ENCODE measurements at places on chromosomes 1 and 21.
A peak's percentile ranks its signal among the peaks of the same experiment; 100 is the strongest.

GRCh38 chr1:64659478-64660138, 85.3 kb upstream of the RAVER2 start:
- no peak for DNase-seq

DNA sequence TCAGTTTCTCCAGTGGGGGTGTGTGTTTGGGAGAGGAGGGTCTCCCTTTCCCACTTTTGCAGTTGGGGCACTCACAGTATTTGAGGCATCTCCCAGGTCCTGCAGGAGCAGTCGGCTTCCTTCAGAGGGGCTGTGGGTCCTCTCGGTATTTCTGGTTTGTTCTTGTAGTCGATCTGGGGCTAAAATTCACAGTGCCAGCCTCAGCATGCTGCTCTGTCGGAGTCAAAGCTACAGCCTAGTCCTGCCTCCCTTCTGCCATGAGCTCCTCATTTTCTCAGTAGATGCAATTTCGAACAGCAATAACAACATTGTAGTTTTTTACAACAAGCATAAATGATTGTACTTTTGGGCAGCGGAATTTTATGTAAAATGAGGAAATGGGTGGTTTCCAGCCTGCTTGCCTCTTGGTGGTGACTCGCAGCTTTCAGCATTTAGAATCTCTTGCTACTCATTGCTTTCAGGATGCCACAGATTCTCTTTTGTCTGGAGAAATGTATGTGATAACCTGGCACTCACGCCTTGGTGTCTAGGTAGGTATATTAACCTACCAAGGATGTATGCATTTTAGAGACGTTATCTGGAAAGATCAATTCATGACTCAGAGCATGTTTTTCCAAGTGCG, 82.4 kb upstream of the C21orf91 start:
- no peak for DNase-seq

DNA sequence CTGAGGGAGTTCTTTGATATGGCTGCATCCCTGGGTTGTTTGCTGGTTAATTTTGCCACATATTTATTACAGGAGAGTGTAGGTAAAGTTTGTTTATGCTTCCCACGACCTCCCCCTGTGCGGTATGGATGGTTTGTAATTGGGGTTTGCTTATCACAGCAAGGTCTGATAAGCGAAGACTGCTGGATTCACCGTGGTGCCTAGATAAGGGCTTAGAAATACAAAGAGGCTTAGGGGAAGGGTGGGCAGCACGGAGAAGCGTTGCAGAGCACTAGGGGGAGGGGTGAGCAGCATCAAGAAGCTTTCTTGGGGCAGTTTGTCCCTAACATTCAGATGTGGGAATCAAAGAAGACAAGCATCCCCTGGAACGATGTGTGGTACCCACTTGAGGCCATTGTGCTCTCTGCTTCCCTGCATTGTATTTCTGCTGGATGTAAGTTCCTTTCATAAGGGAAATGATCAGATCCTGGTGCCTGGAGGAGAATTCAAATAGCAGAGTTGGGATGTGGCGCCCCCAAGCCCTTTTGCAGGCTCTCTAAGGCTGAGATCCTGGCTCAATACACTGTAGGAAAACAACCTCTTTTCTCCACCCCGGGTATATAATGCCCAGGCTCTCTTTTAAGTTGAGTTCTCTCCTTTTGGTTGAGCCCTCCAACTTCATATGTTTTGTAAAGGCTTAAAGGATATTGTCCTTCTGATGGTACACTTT, 598.1 kb upstream of the ADGRL4 start:
- DNase-seq = no peak

- no peak for DNase-seq
Observed at GRCh38 chr1:89908672-89909436, 86.1 kb upstream of the ZNF326 start.

DNA sequence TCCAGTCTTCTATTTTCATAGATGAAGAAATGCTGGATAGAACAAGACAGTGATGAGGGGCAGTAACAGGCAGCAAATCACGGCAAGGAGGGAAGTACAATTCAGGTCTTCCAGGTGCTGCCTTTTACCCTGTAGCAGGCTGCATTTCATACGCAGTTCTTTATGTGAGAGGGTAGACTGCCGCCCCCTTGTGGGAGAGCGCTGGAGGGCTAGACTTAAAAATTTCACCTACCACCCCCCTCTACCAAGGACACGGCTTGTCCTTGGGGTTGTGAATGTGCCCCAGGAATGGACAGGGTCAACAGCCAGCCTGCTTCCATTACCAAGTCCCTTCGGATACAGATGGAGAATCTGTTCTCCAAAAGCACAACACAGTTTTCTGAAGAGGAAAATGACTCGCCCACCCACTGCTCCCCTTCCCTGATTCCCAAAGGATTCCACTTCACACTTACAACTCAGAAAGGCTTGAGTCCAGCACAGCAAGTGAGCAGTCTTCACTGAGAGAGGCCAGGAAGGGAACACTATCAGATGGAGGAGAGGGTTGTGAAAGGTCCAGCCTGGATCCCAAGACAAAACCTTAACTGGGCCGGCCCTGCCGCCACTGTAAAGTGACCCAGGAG, 7.4 kb downstream of the WDR77 start:
- DNase-seq = no peak

GRCh38 chr1:59880735-59881134, 45.8 kb downstream of the CYP2J2 start:
- no peak for DNase-seq

DNA sequence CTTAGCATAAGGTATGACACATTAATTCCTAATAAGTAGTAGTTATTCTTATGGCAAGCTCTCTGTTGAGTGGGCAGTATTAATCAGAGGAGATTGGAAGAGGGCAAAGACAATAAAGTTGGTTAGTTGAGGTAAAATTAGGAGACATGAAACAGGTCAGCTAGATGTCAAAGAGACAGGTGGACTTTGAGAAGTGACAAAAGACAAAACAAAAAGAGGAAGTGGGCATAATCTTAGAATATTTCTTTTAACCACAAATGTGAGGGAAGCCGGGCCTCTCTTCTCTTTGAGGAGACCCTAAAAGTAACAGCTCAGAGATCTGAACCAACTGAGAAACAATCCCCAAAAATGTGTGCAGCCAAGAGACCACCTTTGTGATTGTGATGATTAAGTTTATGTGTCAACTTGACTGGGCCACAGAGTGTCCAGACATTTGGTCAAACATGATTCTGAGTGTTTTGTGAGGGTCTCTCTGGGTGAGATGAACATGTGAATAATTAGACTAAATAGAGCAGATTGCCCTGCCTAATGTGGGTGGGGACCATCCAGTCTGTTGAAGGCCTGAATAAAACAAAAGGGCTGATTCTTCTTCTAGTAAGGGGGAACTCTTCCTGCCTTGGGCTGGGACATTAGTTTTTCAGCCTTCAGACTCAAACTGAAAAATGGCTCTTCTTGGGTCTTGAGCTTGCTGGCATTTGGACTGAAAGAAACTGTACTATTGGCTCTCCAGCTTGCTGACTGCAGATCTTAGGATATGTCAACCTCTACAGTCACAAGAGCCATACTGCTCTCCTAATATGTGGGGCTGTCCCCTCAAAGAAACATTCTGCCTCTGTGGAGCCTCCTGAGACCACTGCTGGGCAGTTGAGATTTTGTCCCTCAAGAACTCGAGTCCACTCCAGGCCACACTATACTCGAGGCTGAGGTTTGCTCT, 40.0 kb downstream of the FCRL5 start:
- no peak for DNase-seq

DNA sequence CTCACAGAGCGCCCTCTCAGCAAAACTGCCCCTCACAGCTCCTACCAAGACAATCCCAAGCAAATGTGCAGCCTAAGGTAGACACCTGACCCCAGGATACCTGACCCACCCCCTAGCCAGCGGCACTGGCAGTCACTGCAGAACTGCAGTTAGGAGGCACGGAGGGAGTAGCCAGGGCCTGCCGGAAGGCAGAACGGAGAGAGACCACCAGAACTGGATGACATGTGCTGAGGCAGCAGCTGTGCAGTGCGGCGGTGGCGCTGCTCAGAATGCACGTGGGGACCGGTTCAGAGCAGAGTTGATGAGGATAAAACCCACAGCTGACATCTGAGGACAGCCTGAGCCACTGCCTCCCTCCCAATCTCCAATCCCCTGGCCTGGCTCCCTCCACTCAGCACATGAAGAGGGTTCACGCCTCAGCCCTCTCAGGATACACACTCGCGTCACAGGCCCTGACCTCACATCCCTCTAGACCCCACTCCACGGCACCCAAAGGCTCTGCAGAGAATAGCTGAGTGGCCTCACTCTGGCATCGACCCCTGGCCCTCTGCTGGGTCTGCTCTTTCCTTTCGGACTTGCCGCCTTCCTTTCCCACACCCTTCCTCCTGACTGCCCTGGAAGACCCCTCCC, 29.6 kb downstream of the UBE2G2 start:
- DNase-seq = no peak

- DNase-seq = peak; percentile 91
Observed at GRCh38 chr1:52296345-52296744, 69.7 kb downstream of the CC2D1B start.

DNA sequence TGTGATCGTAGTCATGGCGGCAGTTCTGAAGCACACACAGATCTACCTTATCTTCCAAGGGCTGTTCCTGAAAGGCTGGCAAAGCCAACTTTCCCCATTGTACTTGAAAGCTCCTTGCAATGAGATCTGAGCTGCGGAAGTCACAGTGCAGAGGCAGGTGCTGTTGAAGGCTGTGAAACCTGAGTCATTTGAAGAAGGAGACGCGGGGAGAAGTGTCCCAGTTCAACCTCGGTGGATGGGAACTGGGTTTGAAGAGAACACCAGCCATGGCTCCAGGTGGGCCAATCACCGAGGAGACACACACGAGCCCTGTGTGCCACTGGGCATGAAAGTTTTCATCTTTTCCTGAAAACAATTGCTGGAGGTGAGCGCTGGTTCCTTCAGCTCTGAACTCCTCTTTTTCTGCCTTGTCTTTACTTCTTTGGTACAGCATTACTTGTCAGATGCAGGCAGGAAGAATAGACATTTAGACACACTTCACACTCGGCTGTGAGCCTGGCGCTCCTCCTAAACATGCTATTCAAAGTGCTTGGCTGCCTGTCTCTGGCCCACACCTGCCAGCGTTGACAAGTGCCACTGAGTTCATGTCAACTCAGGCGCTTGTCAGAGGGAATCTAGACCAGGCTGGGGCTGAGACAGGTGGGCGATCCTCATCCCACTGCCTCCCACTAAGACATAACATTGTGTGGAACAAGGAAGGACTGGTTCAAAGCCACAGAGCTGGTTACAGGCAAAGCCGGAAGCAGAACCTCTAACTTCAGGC, 25.7 kb upstream of the PDE9A start:
- DNase-seq = peak; percentile 19

DNA sequence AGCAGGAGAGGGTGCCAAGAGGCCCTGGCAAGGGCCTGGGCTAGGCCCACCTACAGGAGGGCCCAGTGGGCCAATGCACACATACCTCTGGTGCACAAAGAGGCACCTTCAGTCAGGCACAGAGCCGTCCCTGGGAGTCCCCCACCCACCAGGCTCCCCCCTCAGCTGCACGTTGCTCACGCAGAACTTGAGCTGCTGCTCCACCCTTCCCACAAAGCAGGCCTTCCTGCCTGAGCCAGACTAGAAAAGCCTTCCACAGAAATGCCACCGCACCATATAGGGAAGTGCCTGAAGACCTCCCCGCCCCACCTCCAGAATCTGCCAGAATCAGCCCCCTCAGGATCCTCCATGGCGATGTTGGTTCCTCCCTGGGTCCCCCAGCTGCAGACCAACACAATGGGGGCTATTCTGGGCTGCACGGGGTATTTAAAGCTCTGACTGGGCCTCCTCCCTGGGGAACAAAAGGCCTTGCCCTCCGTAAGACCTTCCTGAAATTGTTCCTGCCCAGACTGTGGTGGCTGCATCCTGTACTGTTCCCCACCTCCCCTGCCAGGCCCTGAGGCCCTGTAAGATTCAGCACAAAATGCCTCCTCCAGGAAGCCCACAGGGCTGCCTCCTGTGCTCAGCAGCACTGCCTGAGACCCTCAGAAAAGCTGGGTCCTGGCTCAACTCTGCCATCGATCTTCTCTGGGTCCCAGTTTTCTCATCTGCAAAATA, 27.2 kb downstream of the HSPG2 start:
- DNase-seq = no peak

DNA sequence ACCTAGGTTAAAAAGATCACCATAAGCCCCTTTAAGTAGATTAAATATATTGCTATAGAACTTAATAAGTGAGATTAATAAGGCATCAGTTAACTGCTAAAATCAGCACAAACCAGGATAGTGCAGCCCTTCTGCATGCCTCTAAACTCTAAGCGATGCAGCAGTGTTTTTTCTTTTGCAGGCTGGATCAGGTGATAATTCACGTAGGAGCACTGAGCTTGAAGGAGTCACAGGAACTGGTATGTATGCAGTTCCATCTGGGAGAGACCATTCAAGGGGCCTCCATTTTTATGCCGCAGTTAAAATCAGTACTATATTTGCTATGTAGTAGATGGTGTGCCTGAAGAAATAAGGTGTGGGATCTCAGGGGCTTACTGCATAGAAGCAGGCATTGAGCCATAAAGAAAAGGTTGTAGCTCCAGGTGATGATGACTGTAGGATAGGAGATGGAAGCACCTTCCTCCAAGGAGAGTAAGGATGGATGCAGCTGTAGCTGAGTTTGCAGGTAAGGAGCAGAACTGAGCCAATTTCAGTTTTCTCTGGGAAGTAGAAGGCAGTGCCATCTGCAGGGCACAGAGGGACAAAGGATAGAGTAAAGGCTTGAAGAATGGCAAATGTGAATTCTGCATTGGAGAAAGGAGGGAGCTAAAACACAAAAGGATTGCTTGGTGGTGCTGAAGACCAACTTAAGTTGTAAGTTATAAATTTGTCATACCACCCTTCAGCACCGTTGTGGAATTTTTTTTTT, 22.6 kb downstream of the NPL start:
- DNase-seq = no peak

DNA sequence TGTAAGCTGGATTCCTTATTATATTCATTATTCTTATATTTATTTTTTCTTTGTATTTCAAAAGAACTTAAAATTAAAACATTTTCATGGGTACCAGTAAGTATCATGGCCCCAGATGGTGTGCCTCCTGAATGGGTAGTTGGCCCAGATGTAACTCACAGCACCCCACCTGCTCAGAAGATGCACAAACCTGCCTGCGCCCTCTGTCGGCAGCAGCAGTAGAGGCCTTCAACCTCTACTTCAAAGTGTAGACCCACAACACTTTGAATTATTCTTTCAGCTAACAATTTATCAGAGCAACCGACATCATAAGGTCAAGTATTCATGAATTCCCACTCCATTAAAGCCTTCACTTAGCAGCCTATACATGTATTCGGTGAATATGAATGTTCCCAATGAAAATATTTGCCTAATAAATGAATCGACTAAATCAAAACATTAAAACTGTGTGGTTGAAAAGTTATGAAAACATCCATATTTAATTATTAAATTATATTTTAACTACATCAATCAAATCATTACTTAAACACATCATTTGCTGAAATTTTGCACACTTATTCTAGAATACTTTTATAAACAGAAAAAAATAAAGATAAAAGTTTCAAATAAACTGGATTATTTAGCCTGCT, 25.4 kb downstream of the PIGM start:
- DNase-seq = peak; percentile 27
